HEK293T (cell line): ENCODE measurements at places on chromosomes 6 and 20.
A peak's percentile ranks its signal among the peaks of the same experiment; 100 is the strongest.

DNA sequence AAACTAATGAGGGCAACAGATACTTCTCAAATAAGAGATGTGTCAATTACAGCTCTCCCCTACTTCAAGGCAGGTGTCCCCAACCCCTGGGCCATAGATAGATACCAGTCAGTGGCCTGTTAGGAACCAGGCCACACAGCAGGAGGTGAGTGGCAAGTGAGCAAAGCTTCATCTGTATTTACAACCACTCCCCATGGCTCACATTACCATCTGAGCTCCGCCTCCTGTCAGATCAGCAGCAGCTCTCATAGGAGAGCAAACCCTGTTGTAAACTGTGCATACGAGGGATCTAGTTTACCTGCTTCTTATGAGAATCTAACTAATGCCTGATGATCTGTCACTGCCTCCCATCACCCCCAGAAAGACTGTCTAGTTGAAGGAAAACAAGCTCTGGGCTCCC, 422.1 kb downstream of the GJA1 start:
- DNase-seq: no peak

GRCh38 chr20:50169329-50169823, 15.9 kb upstream of the PEDS1 start:
- DNase-seq: peak; percentile 60

- no peak for DNase-seq
Measured at GRCh38 chr6:97222903-97223302, 60.1 kb downstream of the MMS22L start.

DNA sequence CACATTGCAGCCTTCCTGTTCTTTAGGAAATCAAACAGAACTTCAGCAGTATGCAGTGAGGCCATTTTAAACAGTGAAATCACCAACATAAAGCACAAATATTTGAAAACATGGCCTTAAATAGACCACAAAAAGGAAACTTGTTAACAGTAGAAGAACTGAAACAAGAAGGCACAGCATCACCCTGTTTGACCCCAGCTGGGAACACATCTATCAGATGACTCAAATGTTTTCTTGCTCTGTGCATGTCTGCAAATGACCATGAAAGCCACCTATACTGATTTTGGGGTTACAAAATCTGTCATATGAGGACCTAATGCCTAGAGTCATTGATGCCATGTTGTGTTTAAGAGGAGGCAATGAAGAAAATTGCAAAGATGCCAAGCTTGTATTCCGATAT, 123.8 kb upstream of the ADGRF1 start:
- DNase-seq: no peak

- peak; percentile 75 for DNase-seq
Measured at GRCh38 chr6:158706369-158706982, 56.6 kb downstream of the SYTL3 start.

DNA sequence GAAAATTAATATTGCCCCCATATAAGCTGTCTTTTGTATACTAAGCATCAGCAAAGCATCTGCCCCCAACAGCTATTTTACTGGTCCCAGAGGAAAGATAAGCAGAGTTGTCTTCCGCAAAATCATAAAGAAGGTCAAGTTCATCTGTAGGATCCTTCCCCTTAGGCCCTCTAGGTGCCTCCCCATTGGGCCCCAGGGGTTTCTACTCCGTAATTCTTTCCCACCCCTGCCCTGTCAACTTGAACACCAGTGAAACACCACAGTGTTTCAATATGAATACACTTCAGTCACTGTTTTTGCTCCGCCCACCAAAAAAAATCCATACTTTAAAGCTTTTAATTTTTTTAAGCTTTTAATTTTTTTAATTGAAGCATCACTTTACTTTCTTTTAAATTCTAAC, 159.2 kb downstream of the ATXN1 start:
- DNase-seq: no peak
